ENCODE measurements at places on chromosomes 16 and 17. TPM values are rescaled to one million over a fixed set of nuclear protein-coding genes. Genes with fewer than 3 reads are reported as not detected.

NPIPB2 gene
- total RNA-seq: 5.0 TPM

NPTX1 gene
- 4.6 TPM for total RNA-seq

MYH10 gene
- total RNA-seq: 18.8 TPM

- no peak for DNase-seq
These were observed 38.9 kb upstream of the CSNK2A2 start for GRCh38 chr16:58236831-58237230.

- peak; percentile 72 for DNase-seq
These were observed 35.7 kb downstream of the ZCCHC14 start for GRCh38 chr16:87457061-87457611.

- no peak for DNase-seq
These were observed 29.4 kb upstream of the NUDT16L1 start for GRCh38 chr16:4663777-4664465.
